ENCODE measurements at places on chromosomes 4 and X.

DNA sequence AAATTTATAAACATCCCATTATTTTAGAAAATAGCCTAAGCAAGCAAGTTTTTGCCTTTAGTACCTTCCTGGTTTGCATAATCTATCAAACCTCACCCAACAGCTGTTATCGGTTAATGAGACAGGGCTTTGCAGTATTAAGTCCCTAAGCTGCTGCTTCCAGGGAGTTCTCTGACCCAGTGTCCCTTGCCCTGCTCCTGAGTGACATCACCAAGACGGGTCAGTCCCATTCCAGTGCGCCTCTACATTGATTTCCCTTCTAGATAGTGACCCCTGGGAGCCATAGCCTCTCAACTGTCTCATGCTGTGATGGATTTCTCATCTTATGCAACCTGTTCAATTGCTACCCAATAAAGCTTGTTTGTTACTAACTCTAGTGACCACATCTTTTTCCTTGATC, 410.4 kb downstream of the SPOCK3 start:
- no peak for DNase-seq

- DNase-seq, result no peak
These were observed 70.4 kb downstream of the LDB2 start for GRCh38 chr4:16827794-16828724.

GRCh38 chrX:14013054-14013453, 16.6 kb downstream of the GEMIN8 start:
- DNase-seq, result no peak

DNA sequence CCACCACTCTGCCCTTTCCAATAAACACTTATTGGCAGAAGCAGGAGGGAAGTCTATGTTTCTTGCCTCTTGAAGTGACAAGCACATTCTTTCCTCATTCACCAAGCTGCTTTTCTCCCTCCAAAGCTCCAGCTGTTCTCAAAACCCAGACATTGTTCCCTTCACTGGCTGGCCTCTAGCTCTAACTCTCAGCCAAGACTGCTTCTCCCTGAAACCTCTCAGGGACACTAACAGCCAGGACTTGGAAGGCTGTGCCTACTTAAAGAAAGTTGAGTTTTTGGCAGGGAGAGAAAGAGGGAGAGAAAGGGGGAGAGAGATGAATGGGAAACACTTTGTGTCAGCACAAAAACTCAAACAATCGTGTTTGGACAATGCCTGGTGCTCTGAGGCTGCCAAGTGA, 99.5 kb downstream of the COX18 start:
- DNase-seq, result no peak

- DNase-seq, result no peak
These were observed 67.9 kb downstream of the PPP3CA start for GRCh38 chr4:101279377-101279871.

GRCh38 chr4:123706973-123707372, 310.4 kb downstream of the SPRY1 start:
- DNase-seq, result no peak

GRCh38 chr4:808860-809570, 16.9 kb downstream of the CPLX1 start:
- no peak for DNase-seq
